ENCODE measurements at places on chromosomes 1 and 21.

- DNase-seq = no peak
Measured at GRCh38 chr1:237470712-237471338, 419.9 kb downstream of the ZP4 start.

DNA sequence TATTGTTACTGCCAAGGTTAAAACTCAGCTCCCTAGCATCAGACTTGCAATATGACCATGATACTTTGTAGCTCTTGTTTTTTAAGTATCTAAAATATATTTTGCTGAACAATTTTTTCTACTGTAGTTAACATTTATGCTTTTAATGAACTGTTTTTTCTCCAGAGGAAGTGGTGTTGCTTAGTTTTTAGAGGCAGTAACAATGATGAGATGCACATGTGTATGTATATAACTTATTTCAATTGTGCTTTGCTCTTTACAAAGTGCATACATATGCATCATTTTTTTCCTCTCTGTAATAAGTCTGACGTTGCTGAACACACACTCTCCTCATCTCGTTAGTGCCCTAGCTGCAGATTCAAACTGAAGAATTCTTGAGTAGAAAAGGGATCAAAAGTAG is 418.8 kb downstream of the ZP4 start:
- DNase-seq = no peak

DNA sequence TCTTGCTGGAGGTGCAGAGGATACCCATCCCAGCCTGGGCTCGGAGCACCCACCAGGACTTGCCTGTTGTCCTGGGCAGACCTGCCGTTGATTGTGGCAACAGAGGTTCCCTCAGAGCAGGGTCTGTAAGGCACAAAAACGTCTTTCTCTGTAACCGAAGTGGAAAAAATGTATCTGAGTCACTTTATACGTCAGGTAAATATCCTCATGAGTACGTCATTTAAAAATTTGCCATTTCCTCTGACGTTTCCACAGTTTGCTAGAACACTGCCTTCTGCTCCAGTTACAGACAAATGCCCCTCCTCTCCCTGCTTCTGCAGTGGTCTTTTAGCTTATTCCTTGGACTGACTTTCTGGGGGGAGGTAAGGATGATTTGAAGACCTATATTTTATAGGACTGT is 326.8 kb downstream of the HHAT start:
- DNase-seq = no peak

GRCh38 chr1:117596023-117596720 is 9.7 kb upstream of the TENT5C start:
- no peak for DNase-seq

GRCh38 chr21:41328660-41329607 is 12.3 kb downstream of the FAM3B start:
- no peak for DNase-seq

GRCh38 chr21:25999921-26000582 is 170.5 kb downstream of the APP start:
- DNase-seq = no peak

GRCh38 chr1:243335292-243335691 is 79.5 kb downstream of the SDCCAG8 start:
- DNase-seq = no peak

DNA sequence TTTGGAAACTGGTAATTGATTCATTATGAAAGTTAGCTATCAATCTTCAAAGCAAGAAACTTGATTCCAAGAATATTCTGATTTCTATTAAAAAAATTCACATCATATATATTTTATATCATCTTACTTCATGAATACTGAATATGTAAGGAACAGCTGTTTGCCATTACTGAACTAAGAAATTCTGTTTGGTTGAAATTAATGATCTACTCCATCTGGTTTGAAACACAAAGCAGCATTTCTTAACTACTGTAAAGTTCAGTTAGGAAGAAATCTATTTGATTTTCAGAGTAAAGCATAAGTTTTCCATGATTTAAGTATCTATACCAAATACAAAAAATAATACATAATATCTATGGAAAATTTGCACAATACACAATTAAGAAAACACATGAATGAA is 66.0 kb upstream of the SCYL3 start:
- no peak for DNase-seq

DNA sequence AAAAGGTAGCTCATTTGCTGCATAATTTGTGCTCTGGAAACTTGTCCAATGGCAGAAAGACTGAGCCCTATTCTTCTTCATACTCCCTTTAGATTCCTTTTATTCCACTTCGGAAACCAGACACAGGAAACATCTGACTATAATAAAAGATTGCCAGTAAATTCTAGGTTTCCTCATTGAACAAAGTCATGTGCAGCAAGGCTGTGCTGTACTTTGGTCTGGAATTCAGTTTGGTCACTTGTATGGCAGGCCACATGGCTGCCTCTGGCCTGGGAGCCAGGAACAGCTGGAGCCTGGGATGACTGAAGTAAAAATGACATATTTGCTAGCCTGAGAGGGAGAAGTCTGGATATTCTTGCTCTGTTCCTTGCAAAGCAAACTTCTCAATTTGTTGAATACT is 79.6 kb downstream of the ST3GAL3 start:
- DNase-seq = peak; percentile 68

DNA sequence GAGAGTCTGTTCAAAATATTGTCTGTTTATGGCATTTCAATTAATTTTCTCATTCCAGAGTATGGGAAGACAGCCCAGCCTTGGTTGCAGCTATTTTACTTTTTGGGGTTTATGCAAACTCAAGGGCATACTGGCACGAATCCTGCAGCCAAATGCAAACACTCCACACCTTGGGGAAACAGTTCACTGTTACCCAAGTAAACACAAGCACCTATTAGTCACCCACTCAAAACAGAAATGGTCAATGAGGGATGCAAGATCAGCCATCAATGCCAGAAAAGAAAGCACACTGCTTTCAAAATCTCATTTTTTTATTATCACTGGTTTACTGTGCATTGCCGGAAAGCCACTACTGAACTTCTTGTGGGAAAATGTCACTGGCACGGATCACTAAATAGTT is 170.6 kb downstream of the RUNX1 start:
- DNase-seq = no peak

- DNase-seq = no peak
Measured at GRCh38 chr1:97082160-97082848, 360.7 kb downstream of the PTBP2 start.

DNA sequence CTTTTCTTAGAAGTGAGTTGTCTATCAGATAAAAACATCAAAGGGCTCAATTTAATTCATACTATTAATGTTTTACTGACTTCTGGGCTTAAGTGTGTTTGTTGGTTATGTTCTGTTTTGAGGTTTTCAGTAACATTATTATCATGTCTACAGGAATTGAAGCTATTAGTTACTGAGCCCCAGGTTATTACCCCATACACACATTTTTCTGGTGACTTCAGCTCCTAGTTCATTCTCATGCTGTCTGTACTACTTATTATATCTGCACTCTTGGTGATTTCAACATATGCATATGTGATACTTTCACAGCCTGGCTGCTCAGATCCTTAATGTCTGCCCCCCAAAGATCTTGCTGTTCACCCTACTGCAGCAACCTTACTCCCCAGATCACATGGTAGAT is 27.0 kb upstream of the SGIP1 start:
- no peak for DNase-seq

GRCh38 chr1:203597331-203598090 is 29.1 kb upstream of the ATP2B4 start:
- DNase-seq = no peak

- no peak for DNase-seq
Measured at GRCh38 chr21:45496968-45497845, 45.0 kb downstream of the SLC19A1 start.

GRCh38 chr1:3206696-3207095 is 137.7 kb downstream of the PRDM16 start:
- DNase-seq = no peak

GRCh38 chr1:8317647-8318381 is at the start of gene SLC45A1:
SLC45A1 (plus strand) TSS chr1:8318114; CDS start chr1:8324330, 6,216 bp downstream.
- DNase-seq = no peak

DNA sequence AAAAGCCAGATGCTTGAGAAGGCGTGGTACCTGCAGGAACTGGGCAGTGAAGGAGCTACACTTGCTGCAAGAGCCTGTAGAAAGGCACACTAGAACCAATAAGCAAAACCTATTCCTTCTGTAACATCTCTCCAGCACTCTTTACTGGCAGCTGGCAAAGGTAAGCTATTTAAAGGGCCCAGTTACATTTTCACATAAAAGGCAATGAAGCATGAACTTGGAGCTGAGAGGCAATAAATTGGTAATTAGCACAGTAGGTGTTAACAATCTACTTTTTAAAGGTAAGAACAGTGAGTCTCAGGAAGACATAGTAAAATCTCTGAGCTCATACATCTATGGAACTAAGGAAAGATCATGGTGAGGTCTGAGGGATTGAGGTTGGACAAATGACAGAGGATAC is 167.1 kb upstream of the OLFM3 start:
- no peak for DNase-seq

- DNase-seq = no peak
Measured at GRCh38 chr1:248751635-248752034, 3.9 kb downstream of the LYPD8 start.

DNA sequence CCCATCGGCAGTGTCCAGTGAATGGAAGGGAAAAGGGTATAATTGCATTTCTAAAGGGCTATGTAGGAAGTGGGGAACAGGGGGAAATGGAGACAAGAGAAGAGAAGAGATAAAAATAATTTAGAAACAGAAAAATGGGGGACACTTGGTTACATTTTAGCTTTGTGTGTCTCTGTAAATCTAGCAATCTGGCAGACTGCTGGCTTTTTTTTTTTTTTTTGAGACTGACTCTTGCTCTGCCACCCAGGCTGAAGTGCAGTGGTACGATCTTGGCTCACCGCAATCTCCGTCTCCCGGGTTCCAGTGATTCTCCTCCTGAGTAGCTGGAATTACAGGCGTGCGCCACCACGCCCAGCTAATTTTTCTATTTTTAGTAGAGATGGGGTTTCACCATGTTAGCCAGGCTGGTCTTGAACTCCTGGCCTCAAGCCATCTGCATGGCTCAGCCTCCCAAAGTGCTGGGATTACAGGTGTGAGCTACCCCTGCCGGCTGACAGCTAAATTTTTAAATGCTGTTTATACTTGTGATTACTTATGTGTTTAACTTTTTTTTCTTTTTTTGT is 53.4 kb downstream of the AGPAT3 start:
- no peak for DNase-seq

DNA sequence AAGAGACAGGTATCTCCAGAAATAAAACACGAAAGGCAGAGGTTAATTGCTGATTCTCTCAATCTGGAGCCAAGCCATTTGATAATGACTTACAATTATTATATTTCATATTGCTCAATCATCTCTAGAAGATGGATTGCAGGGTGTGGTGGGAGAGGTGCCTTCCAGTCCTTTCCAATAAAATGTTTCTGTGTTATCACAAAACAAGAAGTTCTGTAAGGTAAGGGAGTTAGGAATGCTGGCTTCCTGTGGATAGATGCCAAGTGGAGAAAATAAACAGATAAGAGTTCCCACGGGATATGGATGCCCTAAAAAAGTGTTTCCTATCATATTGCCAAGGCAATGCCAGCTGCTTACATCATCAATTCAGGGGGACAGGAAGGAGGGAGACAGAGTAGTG is 7.2 kb upstream of the CCN1 start:
- DNase-seq = no peak

DNA sequence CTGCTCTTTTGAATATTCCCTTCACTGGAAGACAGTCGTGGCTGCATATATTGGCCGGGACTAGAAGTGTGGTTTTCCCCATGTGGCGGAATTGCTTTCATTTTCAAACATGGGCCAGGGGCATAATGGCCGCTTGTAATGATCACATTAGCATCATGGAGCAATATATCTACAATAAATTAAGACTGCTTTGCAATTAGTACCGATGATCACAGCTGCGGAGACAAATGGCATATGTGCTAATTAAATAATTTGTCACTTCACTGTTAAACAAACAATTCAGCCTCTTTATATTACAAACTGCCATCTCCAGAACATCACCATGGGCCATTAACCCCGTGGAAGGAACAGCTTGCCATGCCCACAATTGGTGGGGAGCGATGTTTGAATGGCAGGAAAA is 68.2 kb upstream of the OLIG2 start:
- no peak for DNase-seq

DNA sequence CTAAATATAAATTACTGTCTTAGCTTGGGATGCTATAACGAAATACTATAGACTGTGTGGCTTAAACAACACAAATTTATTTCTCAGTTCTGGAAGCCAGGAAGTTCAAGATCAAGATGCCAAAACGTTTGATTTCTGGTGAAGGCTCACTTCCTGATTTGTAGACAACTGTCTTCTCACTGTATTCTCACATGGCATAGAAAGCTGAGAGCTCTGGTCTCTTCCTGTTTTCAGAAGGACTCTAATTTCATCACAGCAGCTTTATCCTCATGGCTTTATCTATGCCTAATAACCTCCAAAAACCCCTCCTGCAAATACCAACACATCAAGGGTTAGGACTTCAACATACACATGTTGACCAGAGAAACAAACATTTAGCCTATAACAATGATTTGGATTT is 1795.5 kb downstream of the MRPL39 start:
- DNase-seq = no peak

Measured in GM04504 (cell line).